ENCODE measurements at places on chromosomes 2 and 18.

GRCh38 chr2:35989040-35989439 is 366.5 kb upstream of the CRIM1 start:
- DNase-seq: no peak

DNA sequence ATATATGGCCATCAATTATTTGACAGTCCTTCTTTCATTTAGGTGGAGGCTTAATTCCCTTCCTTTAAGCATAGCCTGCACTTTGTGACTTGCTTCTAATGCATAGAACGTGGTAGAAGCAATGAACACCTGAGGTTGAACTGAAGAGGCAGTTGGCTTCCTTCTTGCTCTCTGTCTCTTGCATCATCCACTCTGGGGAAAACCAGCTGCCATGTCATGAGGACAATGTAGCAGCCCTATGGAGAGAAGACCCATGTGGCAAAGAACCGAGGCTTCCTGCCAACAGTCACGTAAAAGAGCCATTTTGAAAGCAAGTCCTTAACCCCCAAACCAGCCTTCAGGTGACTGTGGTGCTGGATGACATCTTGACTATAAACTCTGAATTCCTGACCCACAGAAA is 46.8 kb downstream of the ATOH8 start:
- DNase-seq: no peak

GRCh38 chr2:210007895-210008294 is 5.5 kb downstream of the RPE start:
- no peak for DNase-seq

GRCh38 chr18:3660739-3661515 is 211.0 kb downstream of the TGIF1 start:
- no peak for DNase-seq

GRCh38 chr2:239186516-239187357 is 214.1 kb downstream of the HDAC4 start:
- DNase-seq: no peak

DNA sequence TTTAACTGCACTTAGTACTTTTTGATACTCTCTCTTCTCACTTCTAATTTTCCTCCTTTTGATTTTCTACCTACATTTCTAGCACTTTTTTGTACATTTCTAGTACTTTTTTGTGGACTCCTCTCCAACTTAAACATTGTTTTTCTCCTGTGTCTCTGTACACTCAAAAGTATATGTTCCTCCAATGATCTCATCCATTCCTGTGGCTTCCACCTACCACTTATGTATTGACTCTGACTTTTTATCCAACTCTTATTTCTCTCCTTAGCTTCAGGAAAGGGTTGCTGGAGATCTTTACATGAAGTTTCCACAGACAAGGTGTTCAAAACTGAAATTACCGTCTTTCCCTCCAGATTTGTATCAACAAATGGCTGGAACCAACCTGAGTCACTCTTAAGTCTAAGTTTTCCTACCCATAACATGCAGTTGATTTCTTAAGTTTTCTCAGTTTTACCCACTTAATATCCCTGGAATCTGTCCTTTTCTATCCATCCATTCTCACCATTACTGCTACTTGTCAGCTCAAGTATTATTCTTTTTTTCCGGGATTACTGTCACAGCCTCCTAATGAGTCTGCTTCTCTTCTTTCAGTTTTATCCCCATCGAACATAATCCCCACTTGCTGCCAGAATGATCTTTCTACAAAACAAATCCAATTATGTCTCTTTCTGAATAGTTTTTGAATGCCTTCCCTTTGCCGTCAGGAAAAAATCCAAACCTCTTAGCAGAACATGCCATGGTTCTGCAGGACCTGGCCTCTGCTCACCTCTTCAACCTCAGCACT is 22.6 kb upstream of the PELI1 start:
- DNase-seq: no peak

DNA sequence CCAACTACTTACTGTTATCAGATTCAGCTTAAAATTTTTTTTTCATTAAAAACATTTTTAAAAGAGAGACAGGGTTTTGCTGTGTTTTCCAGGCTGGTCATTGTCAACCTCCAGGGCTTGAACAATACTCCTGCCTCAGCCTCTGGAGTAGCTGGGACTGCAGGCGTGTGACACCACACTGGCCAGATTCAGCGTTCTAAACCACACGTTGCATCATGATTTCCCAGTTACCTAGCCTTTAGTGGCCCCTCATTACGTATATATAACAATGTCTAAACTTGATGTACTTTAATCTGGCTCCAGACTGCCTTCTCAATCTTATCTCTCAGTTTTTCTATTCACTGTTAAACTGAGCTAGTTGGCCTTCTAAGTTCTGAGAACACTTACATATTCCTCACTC is 89.6 kb downstream of the COMMD1 start:
- DNase-seq: no peak

- no peak for DNase-seq
These were observed 40.6 kb downstream of the B3GNT2 start for GRCh38 chr2:62236499-62236898.

GRCh38 chr2:134773335-134773734 is 54.5 kb upstream of the TMEM163 start:
- no peak for DNase-seq

DNA sequence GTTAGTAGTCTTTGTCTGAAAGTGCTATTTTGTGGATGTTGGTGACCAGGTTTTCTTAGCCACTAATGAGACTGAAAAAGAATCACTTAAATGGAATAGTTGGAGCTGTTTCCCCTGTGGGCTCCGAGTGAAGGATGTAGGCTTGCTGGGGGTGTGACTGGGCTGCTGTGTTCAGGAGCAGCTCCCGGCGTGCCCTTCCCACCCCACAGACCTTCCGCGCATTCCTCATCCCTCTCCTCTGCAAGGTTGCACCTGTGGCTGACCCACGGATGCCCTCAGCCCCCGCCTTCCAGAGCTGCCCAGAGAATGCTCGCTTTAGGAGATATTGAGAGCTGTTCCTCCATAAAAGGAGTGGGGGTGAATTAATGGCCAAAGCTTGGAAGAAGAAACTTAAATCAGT is 174.3 kb downstream of the LDLRAD4 start:
- DNase-seq: no peak

GRCh38 chr2:8551622-8552074 is 130.2 kb upstream of the ID2 start:
- DNase-seq: no peak

DNA sequence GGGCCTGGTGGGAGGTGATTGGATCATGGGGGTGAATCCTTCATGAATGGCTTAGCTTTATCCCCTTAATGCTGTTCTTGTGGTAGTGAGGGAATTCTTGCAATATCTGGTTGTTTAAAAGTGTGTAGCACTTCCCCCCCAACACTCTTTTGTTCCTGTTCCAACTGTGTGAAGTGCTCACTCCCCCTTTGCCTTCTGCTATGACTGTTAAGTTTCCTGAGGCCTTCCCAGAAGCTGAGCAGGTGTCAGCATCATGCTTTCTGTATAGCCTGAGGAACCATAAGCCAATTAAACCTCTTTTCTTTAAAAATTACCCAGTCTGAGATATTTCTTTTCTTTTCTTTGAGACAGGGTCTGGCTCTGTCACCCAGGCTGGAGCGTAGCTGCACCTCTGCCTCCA is 139.4 kb downstream of the RNF152 start:
- no peak for DNase-seq

DNA sequence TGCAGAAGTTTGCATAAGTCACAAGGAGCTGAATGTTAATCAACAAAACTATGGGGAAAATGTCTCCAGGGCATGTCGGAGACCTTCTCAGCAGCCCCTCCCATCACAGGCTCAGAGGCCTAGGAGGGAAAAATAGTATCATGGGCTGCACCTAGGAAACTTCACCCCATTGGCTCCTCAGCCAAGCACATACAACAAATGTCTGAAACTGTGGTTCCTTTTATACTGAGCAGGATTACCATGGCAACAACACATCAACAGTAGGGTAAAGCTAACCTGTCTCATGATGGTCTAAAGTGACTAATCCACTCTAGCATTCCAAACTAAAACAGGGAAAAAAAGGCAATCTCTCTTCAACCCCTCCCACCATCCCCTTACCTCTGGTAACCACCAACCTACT is 3.2 kb upstream of the NEMP2 start:
- no peak for DNase-seq

- peak; percentile 52 for DNase-seq
These were observed 524 bp upstream of the SERTAD2 start for GRCh38 chr2:64654063-64654811.

GRCh38 chr18:23844991-23845680 is 155.9 kb downstream of the LAMA3 start:
- DNase-seq: no peak

DNA sequence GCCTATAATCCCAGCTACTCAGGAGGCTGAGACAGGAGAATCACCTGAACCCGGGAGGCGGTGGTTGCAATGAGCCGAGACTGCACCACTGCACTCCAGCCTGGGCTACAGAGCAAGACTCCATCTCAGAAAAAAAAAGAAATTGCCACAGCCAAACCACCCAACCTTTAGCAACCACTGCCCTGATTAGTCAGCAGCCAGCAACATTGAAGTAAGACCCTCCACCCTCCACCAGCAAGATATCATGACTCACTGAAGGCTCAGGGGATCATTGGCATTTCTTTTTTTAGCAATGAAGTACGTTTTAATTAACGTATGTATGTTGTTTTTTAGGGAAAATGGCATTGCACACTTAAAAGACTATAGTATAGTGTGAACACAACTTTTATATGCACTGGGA is 349.1 kb upstream of the ACVR2A start:
- no peak for DNase-seq

GRCh38 chr2:217047631-217048030 is 187.8 kb upstream of the TNP1 start:
- DNase-seq: no peak

DNA sequence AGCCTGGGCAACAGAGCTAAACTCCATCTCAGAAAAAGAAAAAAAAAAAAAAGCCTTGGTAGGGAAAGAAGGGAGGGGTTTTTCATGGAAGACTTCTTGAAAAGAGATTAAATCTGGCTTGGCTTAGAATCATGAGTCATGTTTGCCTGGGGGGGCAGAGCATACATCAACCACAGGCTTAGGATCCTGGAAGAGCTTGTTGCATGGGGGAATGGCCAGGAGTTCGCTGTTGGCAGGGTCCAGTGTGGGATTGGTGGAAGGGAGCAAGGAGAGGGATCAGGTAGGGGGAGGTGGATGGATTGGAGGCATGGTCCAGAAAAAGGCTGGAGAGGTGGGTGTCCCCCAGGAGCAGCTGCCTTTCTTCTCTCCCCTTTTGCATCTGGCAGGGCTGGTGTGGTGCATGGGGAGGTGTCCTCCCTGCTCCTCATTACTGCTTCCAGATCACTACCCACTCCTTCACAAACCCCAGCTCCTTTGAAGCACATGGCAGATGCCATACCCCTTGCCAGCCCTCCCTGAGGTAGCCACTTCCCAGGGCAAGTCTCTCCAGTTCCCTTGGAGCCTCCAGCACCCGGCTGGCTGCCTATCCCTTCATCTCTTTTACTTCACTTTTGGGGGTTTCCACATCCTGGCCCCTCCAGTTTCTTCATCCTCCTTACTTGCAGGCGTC is 2.5 kb downstream of the ARMC9 start:
- DNase-seq: no peak

DNA sequence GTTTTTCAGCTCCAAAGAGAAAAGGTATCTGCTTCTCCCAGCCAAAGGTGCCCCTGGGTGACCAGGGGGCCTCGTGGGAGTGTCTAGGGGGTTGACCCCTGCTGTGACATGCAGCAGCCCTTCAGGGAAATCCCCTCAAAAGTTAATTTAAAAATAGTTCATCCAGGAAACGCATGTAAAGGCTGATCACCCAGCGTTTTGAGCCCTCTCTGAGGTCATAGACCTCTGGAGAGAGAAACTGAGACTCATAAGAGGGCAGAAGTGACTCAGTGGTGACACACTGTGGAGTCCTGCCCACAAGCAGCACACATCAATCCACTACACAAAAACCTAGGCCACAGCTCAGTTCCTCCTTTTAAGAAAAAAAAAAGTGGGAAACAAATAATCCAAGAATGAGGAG is 11.9 kb downstream of the GAL3ST2 start:
- no peak for DNase-seq

GRCh38 chr2:40282428-40282827 is 169.5 kb downstream of the SLC8A1 start:
- DNase-seq: no peak

Measured in stimulated activated CD8-positive, alpha-beta memory T cell treated with anti-CD3 and anti-CD28 coated beads, Interleukin-7, amount 100 ng/mL, for 1 hour (primary cell).